ENCODE measurements at places on chromosomes 6 and 20. TPM values are rescaled to one million over a fixed set of nuclear protein-coding genes. Genes with fewer than 3 reads are reported as not detected.

The OR12D3 gene
- total RNA-seq, result not detected

The MEI4 gene
- total RNA-seq, result 0.73 TPM

The IL17A gene
- total RNA-seq, result not detected

The BMP6 gene
- total RNA-seq, result 8.3 TPM

The GNAS-AS1 gene
- 2.0 TPM for total RNA-seq

The LAMA5 gene
- total RNA-seq, result 24.6 TPM

The GSTA2 gene
- total RNA-seq, result not detected

The HRH3 gene
- 1.7 TPM for total RNA-seq

The VGLL2 gene
- not detected for total RNA-seq

The SLC16A10 gene
- 12.1 TPM for total RNA-seq

The RGS17 gene
- 60.7 TPM for total RNA-seq

The RBM24 gene
- 6.2 TPM for total RNA-seq

The CCDC170 gene
- total RNA-seq, result 2.6 TPM

The MOG gene
- total RNA-seq, result 0.18 TPM

The SIRPB1 gene
- total RNA-seq, result 0.73 TPM

The MARCKS gene
- total RNA-seq, result 251 TPM

The WFDC8 gene
- total RNA-seq, result not detected

The TMEM217 gene
- 1.00 TPM for total RNA-seq

The BMP7 gene
- total RNA-seq, result 13.5 TPM

The RSPO3 gene
- total RNA-seq, result 7.4 TPM
